ENCODE measurements at places on chromosomes 11 and 22.
A peak's percentile ranks its signal among the peaks of the same experiment; 100 is the strongest.

GRCh38 chr11:35343033-35343598 lies 76.2 kb downstream of the SLC1A2 start:
- no peak for DNase-seq

DNA sequence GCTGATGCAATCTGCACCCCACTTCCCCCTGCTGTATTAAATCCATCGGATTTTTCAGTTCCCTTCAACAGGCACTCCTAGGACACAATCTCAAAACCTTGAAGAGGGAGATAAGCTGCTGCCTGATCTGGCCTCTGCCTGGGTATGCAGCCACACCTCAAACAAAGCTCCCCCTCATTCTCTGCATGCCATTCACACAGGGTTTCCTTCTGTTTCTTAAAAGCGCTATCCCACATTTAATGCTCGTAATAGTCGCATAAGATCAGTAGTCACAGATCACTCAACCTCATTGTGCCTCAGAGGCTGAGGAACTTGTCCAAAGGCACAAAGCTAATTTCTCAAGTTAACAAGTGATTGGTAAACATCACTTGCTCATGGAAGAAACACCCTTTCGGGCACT lies 34.0 kb downstream of the UQCR10 start:
- no peak for DNase-seq

DNA sequence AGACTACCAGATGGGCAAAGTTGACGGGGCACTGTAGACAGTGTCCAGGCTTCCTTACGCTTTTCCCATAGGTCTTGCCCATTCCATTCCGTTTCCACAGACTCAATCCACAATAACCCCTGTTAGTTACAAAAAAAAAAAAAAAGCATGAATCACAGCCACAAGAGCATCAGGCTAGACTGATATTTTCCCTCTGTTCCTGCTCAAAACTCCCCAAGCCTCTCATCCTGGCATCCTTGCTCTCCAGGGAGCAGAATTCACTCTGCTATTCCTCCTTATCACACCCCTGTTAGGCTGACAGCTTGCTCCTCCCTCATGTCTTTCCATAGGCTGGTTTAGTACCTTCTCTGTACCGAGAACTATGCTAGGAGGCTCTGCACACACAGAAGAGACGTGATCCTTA lies 42.2 kb downstream of the TMEM123 start:
- DNase-seq: no peak

GRCh38 chr22:23544852-23545251 lies 35.2 kb downstream of the IGLL1 start:
- no peak for DNase-seq

- DNase-seq: no peak
These were observed 66.3 kb upstream of the PRDM11 start for GRCh38 chr11:45079943-45080719.

DNA sequence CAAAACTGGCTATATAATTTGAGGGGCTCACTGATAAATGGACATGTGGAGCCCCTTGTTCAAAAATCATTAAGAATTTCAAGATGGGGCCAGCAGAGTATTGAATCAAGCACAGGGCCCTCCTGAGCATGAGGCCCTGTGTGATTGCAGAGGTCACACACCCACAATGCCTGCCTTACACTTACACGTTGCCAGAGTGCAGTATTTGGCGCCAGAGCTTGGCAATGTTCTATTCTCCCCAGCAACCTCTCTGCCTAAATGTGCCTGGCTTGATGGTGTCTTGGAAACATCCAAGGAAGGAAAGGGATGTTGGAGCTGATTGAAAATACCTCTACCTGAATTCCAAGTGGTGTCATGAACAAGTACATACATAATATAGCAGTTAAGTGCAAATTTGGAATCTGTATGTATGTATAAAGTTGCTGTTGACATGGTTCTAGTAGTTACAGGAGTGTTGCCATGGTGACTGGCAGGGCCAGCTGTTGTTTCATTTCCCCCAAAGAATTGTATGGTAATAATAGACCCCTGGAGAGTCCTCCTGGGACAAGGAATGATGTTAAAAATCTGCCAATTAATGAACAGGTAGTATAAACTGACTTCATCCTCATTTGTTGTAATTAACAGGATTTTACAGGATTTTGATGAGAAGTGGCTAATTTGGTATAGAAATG lies 205.7 kb upstream of the NAV2 start:
- no peak for DNase-seq

DNA sequence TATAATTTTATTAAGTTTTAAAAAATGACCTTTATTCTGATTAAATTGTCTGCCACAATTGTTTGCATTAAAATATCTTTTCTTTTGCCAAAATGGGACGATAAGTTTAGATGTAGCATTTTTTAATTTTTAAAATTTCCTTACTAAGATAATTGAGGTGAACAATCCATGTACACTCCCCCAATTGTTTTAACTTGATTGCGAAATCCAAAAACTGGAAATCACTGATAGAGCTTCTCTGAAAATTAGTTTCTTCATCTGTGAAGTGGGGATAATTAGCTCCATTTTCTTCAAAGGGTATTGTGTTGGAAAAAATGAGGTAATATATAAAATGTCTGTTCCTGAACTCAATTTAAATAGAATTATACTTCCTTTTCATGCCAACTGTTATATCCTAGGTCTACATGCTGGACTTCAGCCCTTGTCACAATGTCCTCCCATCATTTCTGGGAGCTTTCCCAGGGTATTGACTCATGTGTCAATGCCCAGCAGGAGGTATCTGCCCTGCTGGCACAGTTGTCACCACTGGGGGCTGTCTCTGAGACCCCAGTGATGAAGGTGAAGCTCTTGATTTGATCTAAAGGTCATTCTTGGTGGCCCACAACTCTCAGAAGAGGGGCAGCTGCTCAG lies 28.7 kb upstream of the NAV2 start:
- DNase-seq: no peak

- DNase-seq: no peak
These were observed 678.6 kb upstream of the ANO5 start for GRCh38 chr11:21514316-21514715.

GRCh38 chr11:66002648-66003225 lies 434 bp downstream of the BANF1 start:
- no peak for DNase-seq

DNA sequence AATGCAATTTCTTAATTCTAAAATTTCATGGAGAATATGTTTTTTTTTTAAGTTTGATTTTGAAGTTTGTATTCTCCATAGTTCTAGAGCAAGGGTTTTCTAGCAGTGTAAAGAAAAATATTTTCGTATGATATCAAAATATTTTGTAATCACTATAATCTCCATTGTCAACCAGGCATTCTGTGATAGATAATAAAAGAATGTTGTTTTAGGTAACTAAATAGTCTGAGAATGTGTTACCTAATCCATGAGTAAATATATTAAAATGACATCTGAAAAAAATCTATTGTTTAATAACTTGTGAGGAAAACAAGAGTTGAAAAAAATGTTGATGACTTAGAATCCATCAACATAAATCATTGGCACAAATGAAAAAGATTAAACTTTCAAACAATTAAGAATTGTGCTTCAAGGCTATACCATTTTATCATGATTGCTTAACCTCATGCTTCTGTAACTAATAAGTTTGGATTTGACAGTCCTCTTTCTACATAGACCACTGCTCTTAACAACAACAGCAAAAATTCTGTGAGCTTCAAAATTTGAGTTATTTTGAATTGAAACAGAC lies 2211.8 kb downstream of the LRRC4C start:
- DNase-seq: no peak

GRCh38 chr11:80838153-80838552 lies 1397.3 kb upstream of the TENM4 start:
- DNase-seq: no peak

GRCh38 chr11:61357233-61357893 lies 4.3 kb downstream of the CYB561A3 start:
- no peak for DNase-seq

- no peak for DNase-seq
These were observed 141.9 kb upstream of the SEZ6L start for GRCh38 chr22:26027341-26027740.

DNA sequence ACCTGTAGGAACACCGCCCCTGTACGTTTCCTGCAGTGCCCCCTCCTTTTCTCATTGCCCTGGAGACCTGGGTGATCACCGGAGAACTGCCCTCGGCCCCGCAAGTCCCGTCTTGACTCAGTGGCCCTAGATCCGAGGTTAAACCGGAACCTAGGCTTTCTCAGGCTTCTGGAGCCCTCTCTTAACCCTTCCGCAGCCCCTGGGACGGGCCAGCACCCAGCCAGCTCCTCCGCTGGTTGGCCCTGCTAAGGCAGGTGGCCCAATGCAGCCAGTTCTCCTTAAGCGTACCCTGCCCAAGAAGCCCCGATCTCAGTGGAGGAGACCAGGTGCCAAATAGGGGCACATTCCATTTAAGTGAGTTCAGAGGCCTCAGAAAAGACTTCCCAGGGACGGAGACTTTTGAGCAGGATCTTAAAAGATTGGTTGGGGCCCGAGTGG lies 776 bp downstream of the NLRX1 start:
- no peak for DNase-seq

- DNase-seq: peak; percentile 9
These were observed 703 bp downstream of the ABTB2 start for GRCh38 chr11:34356913-34357700.

DNA sequence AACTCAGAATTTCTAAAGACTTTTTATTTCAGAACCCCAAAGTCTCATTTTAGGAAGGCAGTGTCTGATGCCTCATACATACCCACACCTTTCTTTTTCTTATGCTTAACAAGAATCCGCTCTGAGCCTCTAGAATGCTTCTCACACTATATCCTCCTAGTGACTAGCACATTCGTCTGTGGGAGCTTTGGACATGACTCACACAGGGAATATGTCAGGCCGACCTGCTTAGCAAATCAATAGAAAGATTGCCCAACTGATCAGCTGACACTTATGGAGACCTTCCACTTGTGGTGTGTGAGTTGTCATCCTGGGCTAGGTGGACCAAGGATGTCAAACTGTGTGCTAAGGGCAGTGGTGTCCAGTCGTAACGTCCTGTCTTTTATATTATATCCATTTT lies 129.9 kb upstream of the TTC12 start:
- DNase-seq: no peak

DNA sequence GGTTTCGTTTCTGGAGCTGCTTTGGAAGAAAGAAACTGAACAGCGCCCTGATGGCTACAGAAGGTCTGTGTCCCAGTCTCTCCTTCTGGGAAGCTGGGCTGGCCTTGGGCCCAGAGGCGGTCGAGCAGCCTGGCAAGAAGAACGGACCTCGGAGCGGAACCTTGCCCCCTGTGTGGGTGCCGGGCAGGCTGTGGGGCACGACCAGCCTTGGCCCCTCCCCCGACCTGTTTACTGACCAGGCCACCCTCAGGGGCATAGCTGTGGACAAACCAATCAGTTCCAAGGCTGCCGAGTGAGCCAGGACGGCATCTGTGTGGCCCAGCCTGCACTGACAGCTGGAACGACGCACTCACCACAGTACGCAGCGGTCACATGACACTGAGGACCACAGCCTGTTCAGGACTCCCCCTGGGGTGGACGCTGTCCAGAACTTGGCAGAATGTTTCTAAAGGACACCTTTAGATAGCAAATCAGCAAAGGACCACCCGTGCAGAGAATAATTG lies 7.2 kb downstream of the PIM3 start:
- no peak for DNase-seq

GRCh38 chr11:110433393-110434333 lies 3.9 kb downstream of the FDX1 start:
- DNase-seq: no peak

DNA sequence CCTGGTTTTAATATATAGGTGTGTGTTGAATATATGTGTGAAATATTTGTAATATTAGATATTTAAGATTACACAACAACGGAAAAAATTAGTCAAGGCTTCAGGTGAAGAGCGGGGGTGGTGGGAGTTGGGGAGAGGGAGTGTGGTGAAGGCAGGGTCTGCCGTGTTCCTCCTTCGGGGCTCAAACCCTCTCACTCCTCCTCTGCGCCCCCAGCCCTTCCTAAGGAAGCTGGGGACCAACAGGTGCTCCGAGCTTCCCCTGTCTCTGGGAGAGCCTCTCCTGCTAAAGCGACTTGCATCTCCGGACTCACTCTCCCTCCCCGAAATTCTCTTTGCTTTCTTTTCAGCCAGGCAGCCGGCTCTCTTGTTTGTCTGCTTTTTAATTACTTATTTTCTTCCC lies 960 bp upstream of the CADM1 start:
- DNase-seq: no peak

DNA sequence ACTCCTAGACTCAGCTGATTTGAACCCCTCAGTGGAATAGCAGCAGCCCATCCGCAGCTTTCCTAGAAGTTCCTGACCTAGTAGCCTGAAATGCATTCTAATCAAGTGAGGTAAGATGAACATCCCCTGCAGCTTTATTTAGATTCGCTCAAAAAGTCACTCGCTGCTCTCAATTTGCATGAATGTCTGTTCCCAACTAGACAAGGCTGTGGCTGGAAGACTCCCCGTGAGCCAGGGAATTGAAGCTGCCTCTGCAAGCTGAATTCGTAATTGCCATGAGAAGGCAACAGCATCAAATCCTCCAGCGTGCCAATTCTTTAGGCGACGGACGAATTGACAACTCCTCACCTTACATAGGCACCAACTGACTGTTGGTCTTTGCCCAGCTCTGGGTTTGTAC lies 17.1 kb upstream of the SCN3B start:
- DNase-seq: no peak

- no peak for DNase-seq
These were observed 665 bp downstream of the USP28 start for GRCh38 chr11:113874581-113875233.

DNA sequence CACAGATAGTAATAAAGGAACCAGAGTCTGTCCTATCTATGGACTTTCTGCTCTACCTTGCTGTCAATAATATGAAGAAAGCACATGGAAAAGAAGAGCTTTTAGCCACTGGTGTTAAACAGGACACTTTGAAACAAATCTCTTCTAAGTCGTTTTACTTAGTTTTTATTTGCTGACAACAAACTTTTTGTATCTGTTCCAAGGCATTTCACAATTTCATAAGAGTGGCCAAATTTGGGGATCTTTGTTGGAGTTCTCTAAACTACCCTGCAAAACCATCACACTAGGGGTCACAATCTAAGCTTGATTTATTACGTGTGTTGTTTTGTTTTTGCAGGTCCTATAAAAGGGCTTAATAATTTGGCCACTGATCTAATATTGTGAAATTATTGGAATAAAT lies 54.4 kb downstream of the BBOX1 start:
- DNase-seq: no peak
